Lung microvascular endothelial cell (primary cell): ENCODE measurements at places on chromosomes 12 and 14. TPM values are rescaled to one million over a fixed set of nuclear protein-coding genes. Genes with fewer than 3 reads are reported as not detected.

Gene CMA1
- total RNA-seq: not detected in 2 replicates

DNA sequence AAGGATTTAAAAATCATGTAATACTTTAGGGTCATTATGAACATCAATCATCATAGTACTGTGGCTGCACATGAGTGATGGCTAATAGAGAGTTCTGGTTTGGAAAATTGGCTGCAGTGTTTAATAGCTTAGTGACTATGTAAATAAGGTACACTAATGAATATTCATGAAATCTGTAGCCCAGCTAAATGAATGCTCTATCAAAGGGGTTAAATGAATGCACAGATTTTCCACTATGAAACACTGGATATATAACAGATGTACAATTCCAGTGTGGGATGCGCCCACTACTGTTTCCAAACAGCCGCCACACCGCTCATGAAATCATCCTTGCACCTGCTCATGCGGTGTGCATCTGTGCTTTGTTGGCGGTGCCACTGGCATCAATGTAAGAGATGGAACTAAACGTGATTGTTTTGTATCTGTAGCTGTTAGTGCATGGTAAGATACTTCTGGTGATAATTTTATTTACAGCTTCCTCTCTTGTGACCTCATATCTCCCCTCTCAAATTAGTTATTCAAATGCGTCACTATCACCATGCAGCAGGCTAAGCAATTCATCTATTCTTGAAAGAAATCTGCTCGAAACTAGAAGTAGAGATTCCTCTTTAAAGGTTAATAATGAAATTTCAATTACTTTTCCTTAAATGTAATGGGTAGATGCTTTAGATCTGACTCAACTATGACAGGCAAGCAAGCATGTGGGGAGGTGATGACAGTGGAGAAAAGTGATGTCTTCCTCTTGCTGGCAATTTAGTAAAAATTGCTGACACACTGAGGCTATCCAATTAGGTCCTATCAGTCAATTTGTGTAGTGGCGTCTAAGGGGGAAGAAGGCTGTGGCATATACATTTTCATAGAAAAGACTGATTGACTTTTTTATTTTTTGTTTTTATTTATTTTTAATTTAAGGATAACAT lies 433.6 kb downstream of the AEBP2 start:
- DNase-seq: no peak

DNA sequence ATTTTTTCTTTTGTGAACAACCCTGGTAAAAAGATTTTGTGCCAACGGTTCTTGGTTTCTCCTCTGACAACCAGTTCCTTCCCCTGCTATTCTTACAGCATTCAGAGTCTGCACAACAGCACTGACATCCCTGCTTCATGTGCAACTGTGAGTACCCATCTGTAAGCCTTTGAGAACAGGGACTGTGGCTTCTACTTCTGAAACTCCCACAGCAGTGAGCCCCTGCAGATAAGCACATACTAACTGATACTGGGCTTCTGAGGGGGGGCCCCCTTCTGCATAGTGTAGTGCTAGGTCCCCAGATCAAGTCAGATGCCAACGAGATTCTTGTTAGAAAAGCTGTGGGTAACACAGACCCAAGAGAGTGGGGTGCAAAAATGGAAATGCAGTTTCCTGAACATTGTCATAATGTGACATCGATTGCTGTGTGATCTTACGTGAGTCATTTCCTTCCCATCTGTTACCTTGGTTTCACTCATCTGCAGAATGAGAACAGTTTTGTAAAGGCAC lies 11.1 kb upstream of the NINJ2 start:
- DNase-seq: peak; percentile 67

Gene SOAT2
- not detected in 2 replicates for total RNA-seq

DNA sequence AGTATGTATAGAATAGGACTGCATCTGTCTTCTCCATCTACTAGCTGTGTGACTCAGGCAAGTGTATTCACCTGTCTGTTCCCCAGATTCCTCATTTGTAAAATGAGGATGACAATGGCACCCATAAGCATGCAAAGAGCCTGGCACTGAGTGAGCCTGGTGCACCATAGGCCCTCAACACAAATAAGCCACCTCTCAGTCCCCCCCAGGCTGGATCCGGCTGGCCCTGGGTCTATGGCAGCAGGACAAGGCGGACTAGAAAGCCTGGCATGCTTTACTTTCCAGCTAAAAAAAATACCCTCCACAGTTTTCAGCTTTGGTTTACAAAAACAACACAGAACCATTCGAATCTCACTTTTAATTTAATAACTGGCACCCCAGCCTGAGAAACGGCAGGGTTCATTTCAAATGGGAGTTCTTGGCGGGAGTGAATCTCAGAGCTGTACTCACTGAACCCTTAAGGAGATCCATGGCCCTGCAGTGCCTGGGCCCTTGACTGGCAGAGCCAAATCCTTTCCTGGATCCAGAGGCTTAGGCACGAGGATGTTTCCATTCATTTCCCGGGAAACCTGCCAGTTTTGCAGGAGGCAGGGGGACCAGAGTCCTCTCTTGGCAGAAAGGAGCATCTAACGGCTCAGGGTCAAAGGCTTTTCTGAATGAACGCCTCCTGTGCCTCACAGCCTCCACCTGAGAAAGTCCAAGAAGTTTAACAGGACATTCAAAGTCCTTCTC lies 17.7 kb downstream of the SYNE3 start:
- peak; percentile 60 for DNase-seq

DNA sequence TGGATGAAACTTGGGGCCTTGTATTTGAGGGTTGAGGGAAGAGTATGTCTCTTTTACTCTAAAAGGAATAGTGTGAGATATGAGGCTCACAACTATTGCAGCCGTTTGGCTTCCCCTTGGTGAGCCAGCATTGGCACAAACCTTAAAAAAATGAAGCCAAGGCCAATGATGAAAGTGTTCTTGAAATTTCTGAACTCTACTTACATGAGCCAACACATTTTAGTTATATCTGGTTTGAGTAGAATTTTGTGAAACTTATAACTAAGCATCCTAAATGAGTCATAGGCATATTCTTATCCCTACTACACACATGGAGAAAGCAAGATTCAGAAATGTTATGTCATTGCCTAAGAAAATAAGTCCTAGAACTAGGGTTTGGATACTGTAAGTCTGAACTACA lies 55.3 kb upstream of the ACSS3 start:
- DNase-seq: no peak

- DNase-seq: no peak
Observed at GRCh38 chr14:67683842-67684241, 9.4 kb upstream of the VTI1B start.

- peak; percentile 80 for DNase-seq
Observed at GRCh38 chr12:113149361-113150150, at the start of gene CFAP73. Gene CFAP73 (plus strand): TSS chr12:113149724. CDS start chr12:113149858, 134 bp downstream.

GRCh38 chr12:131710464-131711457 lies at the start of gene SFSWAP:
Gene SFSWAP (plus strand): TSS chr12:131711090. CDS start chr12:131711230, 140 bp downstream.
- peak; percentile 86 for DNase-seq
